NCI-H510A treated with DMSO at 0.1 percent for 48 hours (cell line): ENCODE measurements at places on chromosomes 6 and 20.
A peak's percentile ranks its signal among the peaks of the same experiment; 100 is the strongest.

GRCh38 chr20:42051921-42052320 is 433.7 kb upstream of the CHD6 start:
- no peak for DNase-seq

DNA sequence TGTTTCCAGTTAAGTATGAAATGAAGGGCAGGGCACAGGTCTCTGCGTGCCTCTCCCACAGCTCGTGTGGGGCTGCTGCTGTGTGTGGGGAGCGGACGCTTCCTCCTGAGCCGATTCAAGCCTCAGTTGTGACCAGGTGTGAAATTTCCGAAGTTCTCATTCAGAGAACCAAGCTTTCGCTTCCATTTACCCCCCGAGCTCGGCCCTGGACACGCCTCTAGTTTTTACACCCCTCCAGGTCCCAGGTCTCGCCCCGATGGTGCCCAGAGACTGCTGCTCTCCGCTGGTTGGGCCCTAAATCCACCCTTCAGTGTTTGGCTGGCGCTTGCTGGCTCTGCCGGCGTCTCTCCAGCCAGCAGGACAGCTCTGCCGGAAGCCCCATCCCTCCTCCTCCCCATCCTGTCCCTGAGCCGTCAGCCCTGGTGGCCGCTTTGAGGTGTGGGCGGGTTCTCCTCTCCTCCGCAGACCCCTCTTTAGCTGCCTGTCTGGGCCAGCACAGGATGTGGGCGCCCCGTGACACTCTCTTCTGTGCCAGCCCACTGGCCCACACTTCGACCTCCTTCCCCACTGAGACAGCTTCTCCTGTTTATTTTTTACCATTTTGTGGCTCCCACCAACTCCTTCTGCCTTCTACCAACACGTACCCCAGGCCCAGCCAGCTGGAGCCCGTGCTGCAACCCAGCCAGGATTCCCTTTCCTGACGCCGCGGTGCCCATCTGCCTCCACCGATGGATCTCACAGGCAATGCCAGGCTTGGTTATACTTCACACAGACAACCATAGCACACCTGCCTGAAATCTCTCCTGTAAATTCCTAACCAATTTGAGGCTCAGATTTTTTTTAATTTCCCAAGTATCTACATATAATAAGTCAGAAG is 142.8 kb downstream of the DLL1 start:
- DNase-seq = no peak

DNA sequence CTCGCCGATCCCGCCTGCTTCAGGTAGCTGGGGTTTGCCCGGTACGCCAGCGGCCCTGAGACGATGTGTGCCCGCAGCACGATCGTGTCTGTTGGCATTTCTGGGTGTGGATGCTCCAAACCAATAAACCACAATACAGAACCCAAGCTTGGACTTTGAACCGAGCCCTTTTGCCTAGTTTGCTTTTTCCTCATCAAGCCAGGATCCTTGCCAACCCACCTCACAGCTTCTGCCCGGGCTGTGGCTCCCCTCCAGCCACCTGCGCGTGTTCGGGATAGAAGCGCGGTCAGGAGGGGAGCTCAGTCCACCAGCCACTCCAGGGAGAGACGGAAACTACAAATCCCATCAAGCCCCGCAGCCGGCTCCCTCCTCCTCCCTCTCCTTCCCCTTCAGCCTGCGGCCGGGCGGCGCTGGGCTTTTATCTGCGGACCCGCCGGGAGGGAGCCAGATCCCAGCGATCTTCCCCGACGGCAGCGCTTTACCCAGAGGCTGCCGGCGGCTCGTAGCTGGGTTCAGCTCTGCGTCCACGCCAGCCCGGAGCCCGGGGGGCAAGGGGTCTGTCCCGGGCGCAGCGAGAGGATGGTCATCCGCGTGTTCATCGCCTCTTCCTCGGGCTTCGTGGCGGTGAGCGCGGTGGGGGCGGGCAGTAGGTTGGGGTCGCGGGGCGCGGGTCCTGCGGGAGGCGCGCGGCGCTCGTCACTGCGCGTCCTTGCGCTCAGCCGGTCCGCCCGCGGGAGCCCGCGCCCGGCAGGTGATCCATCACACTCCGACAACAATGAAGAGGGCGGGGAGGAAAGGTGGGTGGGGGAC is at the start of gene SH3BGRL2:
Gene SH3BGRL2, plus strand, starts transcription at position 447 of the 810 bp plus-strand sequence. Its CDS starts 133 bp downstream, at position 580.
- DNase-seq = peak; percentile 18

DNA sequence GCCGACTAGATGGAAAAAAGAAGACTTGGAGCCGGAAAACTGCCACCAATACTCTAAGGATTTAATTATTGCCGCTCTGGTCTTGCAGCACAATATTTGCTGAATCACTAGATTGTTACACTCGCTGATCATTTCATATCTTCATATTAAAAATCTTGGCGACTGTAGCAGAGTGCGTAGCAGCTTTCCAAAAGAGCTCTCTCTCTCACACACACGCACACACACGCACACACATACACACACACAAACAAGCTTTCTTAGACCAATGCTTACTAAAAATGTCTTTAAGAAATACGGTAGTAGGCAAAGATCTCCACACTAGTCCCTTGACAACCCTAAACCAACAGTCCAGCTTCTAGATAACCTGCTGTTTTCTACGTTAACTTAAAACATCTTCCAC is 7.7 kb downstream of the GRIK2 start:
- DNase-seq = no peak

GRCh38 chr20:5100684-5101347 is 18.9 kb downstream of the PCNA start:
- DNase-seq = peak; percentile 86

- no peak for DNase-seq
These were observed 58.5 kb upstream of the CEP85L start for GRCh38 chr6:118709859-118710350.

GRCh38 chr20:44217342-44218092 is 6.9 kb upstream of the OSER1 start:
- peak; percentile 79 for DNase-seq

DNA sequence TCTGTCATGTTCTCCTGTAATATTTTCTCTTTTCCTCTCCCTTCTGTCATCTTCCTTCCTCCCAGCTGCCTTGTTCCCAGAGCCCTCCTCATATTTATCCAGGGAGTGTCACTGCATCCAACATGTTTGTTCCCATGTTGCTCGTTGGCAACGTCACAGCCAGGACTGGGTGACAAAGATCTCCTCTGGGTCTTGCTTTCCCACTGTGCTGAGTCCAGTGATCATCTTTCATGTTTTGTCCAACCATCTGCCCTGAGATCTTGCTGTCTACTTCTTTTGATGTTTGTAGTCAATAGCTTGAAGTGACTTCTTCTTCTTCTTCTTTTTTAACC is 26.6 kb downstream of the FARS2 start:
- DNase-seq = no peak

- DNase-seq = no peak
These were observed 874.7 kb downstream of the TFAP2A start for GRCh38 chr6:9540126-9540525.

GRCh38 chr6:7252390-7252789 is 60.6 kb downstream of the SSR1 start:
- DNase-seq = no peak

- no peak for DNase-seq
These were observed 3.6 kb downstream of the PPP1R14C start for GRCh38 chr6:150146436-150146835.

DNA sequence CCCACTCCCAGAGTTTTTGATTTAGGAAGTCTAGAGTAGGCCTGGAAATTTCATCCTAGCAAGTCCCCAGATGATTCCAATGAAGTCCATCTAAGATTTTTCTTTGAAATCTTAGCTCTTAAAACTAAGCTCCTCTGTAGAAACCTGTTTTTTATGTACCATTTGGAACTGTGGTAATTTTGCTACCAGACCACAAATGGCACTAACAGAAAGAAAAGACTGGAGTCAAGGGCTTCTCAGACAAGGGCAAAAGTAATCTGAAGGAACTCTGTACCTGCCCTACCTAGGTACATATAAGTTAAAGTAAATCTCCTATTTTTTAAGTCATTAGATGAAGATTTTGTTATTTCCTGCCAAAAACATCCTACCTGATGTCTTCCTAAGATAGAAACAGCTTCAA is 155.0 kb upstream of the HTR1E start:
- DNase-seq = no peak

GRCh38 chr20:11063444-11063843 is 389.6 kb upstream of the JAG1 start:
- no peak for DNase-seq

DNA sequence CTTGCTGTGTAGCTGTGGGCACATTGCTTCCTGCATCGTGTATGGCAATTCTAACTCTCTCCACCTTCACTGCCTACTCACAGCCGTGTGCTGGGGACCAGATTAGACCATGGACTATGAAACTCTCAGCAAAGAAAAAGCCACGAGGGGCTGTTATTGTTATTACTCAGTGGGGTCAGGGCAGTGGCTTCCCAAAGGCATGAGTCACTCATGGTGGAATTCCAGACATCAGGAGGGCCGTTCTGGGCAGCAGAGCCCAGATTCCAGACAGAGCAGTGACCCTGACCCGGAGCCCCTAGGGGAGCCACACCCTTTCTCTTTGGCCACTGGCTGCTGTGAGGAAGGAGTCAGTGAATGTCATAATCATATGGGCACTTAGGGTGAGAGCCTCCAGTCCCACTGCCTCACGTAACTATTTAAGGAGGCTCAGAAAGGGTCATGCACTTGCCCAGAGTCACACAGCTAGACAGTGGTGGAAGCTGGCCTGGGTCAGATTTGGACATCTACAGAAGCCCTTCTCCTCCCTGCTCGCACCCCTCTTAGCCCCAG is 22.2 kb upstream of the CCN5 start:
- no peak for DNase-seq

DNA sequence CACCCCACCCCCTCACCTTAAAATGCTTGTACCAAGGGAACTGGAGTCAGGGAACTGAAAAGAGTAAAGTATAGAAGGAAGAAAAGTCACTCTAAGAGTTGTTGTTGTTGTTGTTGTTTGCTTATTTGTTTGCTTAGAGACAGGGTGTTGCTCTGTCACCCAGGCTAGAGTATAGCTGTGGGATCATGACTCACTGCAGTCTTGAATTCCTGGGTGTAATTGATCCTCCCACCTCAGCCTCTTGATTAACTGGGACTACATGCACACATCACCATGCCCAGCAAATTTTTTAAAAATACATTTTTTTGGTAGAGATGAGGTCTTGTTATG is 681.6 kb upstream of the GJE1 start:
- DNase-seq = no peak

DNA sequence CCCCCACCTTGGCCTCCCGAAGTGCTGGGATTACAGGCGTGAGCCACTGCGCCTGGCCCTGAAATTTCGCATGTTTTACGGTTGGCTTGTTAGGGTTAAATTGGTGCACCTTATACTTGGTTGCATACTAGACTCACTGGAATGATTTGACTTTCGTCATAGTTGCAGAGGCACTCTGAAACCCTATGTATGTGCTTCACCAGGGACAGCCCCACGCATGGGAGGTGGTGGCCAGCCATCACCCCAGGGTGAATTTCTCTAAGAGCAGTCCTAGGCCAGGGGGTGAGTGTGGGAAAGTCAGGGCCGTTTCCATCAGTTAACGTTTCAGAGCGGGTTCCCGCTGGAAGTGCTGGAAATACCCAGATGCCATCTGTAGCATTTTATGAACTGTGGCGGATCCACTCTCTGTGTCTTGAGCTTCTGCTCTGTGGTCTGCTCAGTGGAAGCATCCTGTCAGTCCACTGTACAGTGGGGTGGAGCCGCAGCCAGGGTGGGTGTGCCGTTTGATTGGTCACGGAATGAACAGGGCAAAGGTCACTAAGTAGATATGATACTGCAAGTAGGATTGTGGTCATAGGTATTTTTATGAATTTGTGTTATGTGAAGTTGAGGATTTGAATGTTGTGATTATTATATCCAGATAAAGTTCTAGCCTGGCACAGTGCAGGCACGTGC is 13.2 kb downstream of the DNAJC5 start:
- DNase-seq = no peak

- DNase-seq = peak; percentile 92
These were observed 15.7 kb downstream of the ADISSP start for GRCh38 chr20:3751675-3752385.

DNA sequence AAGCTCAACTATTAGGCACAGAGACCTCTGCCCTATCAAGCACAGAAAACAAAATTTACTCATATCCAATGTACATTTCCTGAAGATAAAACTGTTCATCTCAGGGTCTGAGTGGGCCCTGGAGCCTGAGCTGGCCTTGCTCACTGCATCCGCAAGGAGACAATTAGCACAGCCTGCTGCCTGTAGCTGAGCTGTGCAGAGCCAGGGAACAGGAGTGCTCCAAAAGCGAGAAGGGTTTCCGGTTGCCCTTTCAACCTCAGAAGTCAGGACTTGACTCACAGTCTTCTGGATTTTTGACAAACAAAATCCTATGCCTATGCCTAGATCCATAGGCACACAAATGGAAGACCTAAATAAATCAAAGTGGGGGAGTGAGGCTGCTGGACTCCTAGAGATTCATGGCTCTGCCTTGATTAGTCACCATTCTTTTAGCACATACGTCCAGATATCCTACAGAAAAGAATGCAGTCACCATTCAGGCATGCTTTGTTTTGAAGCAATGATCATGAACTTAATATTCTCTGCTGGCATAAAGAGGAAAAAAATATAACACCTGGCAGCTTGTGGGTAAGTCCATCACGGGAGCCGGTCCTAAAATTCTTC is 73.5 kb downstream of the BFSP1 start:
- DNase-seq = no peak

DNA sequence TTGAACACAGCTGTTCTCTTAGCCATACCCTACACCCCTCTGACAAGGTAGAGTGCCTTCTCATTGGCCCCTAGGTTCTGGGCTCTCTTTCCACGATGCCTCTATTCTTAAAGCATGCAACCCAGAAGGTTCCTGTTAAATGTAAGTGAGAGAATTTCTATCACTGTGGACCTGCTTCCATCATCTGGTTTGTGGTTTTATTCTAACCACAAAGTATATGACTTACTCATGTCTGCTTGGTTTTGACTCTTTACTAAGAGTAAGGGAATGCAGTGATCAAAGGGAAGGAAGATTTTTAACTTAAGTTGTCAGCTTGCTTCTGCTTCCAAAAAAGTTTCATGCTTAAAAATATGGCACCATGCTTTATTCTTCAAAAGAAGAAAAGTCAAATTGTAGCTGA is 80.2 kb downstream of the ANKEF1 start:
- DNase-seq = no peak

GRCh38 chr6:33716890-33717632 is 5.6 kb upstream of the UQCC2 start:
- peak; percentile 80 for DNase-seq

GRCh38 chr6:107689951-107690642 is 134.0 kb downstream of the SCML4 start:
- DNase-seq = no peak

DNA sequence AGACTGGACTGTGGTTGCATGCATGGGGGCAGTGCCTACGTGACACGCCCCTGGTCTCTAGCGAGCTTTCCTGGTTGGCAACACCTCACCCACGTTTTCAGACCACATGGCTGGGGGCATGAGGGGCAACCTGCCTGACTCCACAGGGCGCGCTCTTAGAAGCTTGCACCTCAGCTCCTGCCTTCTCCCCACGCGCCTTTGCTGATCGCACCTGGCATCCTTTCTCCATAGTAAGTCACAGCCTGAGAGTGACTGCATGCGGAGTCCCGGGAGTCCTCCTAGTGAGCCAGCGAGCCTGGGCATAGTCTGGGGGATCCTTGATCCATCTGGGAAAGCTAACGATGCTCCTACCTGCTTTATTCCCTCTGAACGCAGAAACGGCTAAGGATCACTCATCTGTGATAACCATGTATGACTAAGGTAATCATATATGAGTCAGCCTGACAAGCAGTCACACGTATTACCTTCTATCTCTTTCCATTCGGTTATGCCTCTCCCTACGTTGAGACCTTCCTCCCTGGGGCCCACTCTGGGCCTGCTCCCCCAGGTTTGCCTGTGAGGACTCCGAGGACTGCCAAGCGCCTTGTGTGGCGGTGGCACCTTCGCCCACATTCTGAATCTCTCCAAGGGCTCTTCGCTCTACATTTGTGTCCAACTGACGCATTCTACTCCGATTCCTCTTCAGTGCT is 4.5 kb downstream of the TCFL5 start:
- DNase-seq = no peak
